SIG-M5 (cell line): ENCODE measurements at places on chromosomes 2 and 18.

GRCh38 chr2:220310451-220310861 lies 683.0 kb downstream of the SLC4A3 start:
- no peak for DNase-seq

DNA sequence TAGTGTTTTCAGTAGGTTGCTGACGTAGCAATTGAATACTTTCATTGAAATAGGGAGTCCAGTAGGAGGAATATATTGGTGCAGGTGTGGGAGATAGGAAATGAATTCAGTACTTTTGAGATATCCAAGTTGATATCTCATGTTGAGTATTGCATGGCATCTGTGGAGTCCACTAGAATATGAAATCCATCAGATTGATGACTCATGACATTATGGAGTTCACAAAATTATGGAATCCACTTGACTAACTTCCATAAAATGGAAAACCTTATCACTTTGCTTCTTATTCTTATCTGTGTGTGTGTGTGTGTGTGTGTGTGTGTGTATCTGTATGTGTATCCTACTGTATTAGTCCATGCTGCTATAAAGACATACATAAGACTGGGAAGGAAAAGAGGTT lies 513.5 kb upstream of the ZEB2 start:
- no peak for DNase-seq

- DNase-seq = no peak
Measured at GRCh38 chr2:75268112-75268511, 68.8 kb upstream of the TACR1 start.

GRCh38 chr2:225381609-225382008 lies 17.9 kb upstream of the NYAP2 start:
- DNase-seq = no peak

DNA sequence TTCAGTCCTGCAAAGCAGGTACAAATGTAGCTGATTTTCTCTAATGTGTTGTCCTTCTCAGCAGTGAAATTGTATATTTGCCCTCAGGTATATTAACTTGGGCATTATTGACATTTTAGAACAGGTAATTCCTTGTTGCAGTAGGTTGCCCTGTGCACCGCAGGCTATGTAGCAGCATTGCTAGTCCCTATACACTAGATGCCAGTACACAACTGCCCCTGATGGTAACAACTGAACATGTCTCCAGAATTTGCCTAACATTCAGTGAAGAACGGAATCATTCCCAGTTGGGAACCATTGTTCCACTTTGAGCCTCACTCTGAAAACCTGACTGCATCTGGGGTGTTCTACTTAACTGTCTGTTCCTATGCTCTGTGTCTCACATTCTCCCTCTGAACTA lies 23.1 kb upstream of the TFPI start:
- DNase-seq = no peak

- DNase-seq = no peak
Measured at GRCh38 chr18:402129-402528, 98.4 kb downstream of the COLEC12 start.

DNA sequence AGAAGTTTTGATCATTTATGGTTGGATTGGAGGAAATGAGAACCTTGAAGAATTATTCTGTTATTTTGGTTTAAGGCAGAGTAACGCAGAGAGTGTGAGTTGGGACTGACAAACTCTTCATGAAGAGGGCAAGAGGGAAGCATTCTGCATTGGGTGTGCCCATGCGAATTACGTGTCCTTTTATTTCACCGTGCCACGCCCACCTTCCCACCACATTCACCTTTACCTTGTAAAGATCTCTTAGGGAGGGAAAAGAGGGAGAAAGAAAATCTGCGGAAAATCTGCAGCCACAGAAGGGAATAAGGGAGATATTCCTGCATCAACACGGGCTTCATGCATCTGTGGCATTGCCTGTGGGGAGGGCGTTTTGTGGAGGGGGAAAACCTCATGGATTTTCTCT lies 31.8 kb downstream of the SLC9A4 start:
- DNase-seq = no peak

GRCh38 chr2:189601043-189601442 lies 20.5 kb upstream of the SLC40A1 start:
- DNase-seq = no peak

DNA sequence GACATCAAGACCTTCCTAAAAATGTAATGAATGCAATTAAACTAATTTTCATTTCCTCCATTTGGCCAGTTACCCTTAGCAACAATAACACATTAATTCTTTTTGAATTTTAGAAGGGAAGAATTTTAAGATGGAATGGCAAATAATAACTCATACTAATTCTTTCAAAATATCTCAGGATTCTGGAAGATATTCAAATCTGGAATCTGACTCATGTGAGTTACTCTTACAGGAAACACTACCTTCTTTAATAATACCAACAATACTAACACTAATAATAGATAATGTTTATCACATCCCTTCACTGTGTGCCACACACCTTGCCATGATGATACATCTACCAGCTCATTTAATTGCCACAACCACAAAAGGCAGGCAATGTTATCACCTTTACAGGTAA lies 46.4 kb downstream of the ZNF521 start:
- DNase-seq = no peak

DNA sequence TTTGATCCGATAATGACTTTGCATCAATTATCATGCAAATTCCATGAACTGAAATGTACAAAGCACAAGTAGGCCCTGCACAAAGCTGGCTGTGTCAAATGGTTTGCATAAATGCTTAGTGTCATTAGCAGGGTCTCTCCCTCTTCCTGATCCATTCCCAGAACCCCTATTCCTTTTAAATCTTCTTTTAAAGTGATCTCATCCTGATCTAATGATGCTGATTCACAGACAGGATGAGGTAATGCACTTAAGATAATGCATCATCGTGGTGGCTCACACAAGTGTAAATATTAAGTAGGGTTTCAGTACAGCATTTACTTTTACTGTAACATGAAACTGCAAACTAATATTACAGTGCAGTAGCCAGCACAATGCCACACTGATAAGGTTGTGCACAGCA lies 304.8 kb upstream of the SOX11 start:
- DNase-seq = no peak

DNA sequence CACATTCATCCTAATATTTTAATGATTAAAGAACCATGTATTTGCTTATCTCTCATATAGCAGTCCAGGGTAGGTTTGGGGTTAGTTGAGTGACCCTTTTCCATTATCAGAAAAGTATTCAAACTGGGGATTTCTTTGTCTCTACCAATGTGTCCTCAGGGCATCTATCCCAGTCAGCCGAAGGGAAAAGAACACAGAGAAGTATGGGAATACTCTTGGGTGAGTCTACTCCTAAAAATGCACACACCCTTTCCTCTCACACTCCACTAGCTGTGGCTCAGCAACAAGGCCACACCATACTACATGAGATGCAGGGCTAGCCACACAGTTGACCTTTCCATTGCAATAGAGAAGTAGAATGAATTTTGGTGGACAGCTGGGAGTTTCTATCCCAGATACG lies 114.3 kb downstream of the NXPH2 start:
- DNase-seq = no peak

DNA sequence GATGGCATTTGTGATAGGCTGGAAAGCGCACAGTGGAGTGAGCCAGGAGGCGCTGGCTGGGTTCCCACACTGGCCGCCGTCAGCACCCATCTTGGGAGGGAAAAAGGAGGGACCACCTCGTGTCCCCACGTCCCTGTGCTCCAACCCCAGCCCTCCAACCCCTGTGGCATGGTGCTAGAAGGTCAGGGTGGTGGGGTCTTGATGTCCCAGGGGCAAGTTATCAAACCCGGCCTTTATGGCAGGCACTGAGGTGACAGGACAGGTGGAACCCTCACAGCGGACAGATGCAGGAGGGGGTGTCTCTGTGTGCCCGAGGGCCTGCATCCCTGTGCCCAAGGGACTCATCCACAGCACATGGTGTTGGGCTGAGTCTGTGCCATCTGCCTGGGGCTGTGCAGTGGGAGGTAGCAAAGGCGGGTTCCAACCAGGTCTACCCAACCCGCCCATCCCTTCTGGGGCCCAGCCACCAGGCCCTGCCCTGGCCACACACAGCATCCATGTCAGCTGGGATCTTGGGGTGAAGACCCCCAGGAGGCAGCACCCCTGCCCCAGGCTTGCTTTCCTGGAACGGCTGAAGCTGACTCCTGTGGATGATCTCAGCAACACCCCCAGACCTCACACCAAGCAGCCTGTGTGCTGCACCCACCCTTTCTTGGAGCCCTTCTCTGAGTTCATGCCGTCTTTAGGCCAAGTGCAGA lies 246.1 kb downstream of the NDUFA10 start:
- no peak for DNase-seq

DNA sequence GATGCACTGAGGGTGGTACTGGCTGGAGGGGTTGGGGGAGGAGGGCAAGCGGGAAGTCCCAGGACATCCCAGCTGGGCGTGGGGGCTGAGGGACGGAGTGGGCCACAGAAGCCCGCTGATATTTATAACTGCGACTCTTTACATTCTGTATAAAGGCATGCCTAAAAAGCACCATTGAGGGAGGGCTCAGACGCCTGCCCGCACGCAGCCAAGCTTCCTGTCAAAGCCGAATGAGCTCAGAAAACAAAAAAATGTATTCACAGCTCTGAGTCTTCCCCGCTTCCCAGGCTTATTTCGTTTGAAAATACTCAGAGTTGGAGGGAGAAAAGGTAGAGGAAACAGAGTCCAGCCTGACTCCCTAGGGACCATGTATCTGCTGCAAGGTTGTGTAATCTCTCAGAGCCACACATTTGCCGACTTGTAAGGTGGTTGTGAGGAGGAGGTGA lies 170.1 kb upstream of the HAAO start:
- DNase-seq = no peak

- no peak for DNase-seq
Measured at GRCh38 chr2:98483257-98483861, 38.7 kb downstream of the INPP4A start.

DNA sequence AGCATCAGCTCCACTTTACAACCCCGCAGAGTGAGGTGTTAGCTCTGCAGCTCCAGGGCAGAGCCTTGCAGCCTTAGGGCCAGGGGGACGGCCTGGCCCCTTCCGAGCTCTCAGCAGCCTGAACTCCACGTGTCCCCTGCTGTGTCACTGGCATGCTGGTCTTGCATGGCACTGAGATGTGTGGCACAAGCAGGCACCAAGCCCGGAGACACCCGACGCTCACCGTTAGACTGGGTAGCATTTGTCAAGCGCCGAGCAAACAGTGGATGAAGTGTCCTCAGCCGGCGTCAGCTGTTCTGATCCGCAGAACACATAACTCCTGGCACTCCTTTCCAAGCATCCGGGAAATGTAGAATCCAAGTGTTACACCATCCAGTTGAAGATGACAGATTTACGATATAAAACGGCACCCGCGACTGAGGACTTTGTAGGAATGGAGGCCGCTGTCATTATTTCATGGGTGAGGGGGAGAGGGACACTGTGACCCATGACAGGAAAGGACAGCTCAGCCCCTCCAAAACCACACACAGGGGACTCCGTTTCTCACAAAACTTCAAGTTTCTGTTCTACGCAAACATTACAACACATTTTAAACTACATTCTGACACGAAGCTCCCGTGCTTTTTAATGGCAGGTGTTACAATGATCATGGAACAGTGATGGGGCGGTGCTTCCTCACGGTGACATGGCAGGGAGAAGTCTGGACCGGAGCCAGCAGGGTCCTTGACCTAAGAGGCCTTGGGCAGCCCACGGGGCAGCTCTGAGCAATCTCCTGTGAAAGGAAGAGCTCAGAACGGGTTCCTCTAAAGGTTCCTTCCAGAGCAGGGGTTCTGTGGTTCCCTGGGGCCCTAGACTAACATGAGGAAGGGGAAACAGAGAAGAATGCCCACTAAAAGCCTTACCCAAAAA lies 89.4 kb downstream of the HDAC4 start:
- no peak for DNase-seq

DNA sequence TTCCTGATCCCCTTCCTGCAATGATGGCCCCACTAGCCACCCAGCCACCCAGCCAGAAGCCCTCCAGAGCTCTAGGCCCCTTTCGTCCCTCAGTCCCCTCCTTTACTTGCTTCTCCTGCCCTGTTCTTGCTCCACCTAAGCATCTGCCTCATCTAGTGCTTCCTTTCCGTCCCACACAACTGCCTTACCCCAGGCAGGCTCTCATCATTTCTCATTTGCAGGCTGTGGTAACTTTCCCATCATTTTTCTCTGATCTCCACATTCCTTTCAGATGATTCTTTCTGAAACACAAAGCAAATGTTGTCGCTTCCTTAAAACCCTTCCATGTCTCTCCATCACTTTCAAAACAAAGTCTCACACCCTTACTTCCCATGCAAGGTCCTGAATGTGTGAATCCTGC lies 459.8 kb downstream of the METTL4 start:
- DNase-seq = no peak

DNA sequence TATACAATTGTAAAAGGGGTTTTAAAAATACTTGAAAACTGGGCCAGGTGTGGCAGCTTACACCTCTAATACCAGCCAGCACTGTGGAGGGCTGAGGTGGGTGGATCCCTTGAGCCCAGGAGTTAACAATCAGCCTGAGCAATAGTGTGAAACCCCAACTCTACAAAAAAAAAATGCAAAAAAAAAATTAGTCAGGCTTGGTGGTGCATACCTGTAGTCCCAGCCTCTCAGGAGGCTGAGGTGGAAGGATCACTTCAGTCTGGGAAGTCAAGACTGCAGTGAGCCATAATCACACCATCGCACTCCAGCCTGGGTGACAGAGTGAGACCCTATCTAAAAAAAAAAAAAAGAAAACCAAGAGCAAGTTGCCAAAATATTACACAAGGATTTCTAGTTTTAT lies 182.7 kb downstream of the UBE2E3 start:
- DNase-seq = no peak

GRCh38 chr18:35571138-35571537 lies 10.4 kb upstream of the GALNT1 start:
- no peak for DNase-seq
